Epithelial cell of prostate (primary cell): ENCODE measurements at places on chromosomes 1 and 21.

DNA sequence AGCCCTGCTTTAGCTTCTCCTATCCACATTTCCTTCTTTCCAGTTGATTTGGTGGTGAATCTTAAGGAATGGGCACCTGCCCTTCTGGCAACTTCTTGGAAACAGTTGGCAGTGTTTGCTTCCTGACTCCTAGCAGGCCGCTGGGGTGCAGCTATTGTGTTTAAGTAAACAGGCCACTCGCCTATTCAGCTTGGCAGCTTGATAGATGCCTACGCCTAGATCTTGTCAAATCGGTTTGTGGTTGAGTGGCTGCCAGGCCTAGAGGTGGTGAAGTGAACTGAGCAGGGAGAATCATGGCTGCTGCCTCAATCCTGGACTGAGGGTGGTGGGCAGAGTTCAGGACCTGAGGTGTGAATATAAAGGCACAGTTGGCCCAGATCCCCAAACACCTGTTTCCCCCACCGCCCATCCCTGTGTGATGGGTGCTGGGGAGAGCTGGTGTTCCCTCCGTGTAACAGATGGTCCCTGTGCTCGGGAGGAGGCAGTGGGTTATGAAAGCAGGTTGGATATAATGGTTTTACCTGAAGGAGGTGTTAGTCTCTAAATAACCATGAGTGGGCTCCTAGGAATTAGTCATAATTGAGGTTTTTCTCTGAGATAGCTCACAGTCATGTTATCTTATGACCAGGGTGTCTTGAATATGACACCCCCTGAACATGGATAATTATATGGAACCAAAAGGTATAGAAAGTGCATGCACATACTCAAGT lies 940 bp upstream of the PLA2G2C start:
- DNase-seq: no peak

- no peak for DNase-seq
Observed at GRCh38 chr1:42593486-42594100, 64.6 kb upstream of the PPIH start.

- no peak for DNase-seq
Observed at GRCh38 chr1:11100149-11100493, 452 bp upstream of the EXOSC10 start.

DNA sequence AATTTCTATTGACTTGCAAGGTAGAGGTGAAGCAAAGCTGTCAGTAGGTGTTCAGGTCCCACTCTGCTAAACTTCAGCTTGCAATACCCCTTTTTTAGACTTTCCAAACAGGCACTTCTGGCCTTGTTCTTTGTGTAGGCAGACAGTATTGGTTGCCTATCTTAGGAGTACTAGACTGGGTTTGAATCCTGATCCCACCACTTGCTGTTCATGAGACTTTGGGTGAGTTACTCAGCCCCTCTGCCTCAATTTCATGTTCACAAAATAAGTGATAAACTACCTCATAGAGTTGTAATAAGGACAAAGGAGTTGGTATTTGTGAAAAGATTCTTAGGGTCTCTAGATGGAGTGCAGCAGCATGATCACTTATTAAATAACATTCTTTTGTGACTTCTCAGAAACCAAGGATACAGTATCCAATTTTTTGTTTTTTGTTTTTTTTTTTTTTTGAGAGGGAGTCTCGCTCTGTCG lies 5.2 kb downstream of the RCC1 start:
- no peak for DNase-seq

DNA sequence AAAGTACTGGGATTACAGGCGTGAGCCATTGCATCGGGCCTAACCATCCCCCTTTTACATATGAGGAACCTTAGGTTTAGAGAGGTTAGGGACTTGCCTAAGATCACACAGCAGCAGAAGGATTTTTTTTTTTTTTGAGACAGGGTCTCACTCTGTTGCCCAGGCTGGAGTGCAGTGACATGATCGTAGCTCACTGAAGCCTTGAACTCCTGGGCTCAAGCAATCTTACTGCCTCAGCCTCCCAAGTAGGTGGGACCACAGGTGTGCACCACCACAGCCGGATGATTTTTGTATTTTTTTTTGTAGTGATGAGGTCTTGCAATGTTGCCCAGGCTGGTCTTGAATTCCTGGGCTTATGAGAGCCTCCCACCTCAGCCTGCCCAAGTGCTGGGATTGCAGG lies 2.2 kb upstream of the C1orf167 start:
- no peak for DNase-seq

DNA sequence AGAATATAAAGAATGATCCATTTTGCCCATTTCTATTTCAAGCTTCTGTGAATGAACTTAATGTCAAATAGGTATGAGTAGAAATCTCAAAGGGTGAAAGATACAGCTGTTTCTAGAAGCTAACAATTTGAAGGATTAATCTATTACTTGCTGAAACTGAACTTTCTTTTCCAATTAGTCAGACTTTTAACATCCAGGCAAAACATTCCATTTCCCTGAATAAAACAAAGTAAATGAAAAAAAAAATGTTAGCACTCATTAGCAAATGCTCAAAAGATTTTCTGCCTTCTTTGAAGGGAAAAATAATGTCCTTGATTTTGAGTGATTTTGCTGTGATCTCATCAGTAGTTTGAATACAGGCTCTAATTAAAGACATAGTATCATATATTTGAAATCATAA lies 447.6 kb upstream of the PRMT6 start:
- no peak for DNase-seq

DNA sequence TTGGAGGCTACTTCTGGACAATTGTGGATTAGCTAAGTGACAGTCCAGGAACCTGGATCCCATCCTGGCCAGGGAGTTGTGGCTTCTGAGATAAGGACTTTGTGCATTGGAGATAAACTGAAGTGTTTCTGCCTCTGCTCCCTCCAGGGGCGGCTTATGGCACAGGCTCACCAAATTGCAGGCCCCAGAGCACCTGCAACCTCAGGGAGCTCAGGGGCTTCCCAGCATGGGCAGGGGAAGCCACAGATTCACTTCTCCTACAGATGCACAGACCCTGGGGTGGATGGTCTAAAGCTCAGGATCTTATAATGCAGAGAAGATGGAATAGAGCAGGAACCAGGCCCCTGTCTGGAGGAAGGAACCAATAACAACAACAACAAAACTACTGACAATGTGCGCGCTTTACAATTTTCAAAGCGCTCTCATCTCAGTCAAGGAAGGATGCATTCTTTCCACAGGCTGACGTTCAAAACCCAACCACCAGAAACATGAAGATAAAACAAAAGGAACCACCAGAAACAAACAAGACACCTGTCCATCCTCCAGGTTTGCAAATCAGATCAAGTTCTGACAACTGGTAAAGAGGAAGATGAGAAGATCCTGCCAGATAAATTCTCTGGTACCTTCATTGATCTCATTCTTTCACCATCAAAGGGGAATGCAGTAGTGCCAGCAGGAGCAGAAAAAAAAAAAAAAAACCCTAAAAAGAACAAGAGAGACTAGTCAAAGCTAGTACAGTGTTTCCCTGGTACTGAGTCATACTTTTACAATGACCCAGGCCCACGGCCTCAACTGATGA lies 121.0 kb upstream of the IRF2BP2 start:
- peak; percentile 78 for DNase-seq

GRCh38 chr1:54774820-54775498 lies 10.6 kb upstream of the PARS2 start:
- no peak for DNase-seq

- no peak for DNase-seq
Observed at GRCh38 chr1:239744851-239745250, 346.8 kb upstream of the FMN2 start.

GRCh38 chr1:248825573-248825908 lies 174 bp downstream of the SH3BP5L start:
- DNase-seq: no peak

DNA sequence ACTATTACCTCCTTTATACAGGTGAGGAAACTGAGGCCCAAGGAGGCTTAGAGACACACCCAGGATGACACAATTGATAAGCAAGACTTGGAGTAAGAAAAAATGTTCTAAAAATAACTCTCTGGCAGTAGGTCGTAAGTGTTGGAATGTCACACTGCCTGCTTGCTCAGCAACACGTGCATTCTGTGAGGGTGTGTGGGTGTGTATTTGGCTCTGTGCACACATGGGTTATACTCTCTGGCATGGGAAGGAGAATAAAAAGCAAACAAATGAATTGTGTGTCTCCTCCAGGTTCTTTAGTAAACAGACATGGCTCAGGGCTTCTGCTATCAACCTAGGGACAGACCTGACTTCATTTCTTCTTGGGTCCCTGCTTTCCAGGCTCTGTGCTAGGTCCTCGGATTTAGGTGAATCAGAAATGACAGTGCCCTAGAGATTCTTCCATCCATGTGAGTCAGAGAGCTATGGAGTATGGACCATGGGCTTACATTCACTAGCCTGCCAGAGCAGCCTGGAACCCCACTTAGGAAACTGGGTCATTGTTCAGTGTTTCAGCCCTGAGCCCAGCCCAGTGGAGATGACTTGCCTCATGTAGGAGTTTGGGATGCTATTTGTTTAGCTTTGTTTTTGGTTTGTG lies 72.4 kb downstream of the ELAVL4 start:
- peak; percentile 6 for DNase-seq

DNA sequence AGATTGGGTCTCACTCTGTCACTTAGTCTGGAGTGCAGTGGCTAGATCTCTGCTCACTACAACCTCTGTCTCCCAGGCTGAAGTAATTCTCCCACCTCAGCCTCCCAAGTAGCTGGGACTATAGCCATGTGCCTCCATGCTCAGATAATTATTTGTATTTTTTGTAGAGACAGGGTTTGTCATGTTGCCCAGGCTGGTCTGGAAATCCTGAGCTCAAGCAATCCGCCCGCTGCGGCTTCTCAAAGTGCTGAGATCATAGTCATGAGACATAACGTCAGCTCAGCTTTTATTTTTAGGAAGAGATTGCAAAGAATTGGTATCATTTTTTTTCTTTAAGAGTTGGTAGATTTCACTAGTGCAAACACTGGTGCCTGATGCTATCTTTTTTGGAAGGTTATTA lies 244.9 kb downstream of the DSCAM start:
- DNase-seq: no peak

GRCh38 chr1:57910782-57911181 lies 486.9 kb upstream of the DAB1 start:
- DNase-seq: no peak

- peak; percentile 45 for DNase-seq
Observed at GRCh38 chr1:75345538-75346292, 211.5 kb downstream of the LHX8 start.

DNA sequence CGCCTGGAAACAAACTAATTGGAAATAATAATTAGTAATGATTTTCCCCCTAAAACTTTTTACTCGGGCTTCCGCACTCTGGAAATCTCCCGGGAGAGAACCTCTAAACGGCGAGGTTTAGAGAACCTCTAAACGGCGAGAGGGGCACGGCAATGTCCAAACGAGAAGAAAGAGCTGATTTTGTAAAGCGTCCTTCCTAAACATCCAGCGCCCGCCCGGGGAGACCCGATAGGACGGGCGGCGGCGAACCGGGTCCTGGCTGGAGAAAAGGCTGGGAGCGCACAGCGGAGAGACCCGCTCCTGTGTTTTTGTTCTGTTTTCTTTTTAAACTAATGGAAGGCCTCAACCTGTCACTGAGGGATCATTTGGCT lies 1.6 kb downstream of the PAX7 start:
- DNase-seq: no peak

GRCh38 chr1:59028048-59028447 lies 244.2 kb upstream of the JUN start:
- no peak for DNase-seq

GRCh38 chr1:226814751-226815537 lies 55.5 kb upstream of the PSEN2 start:
- peak; percentile 43 for DNase-seq

- no peak for DNase-seq
Observed at GRCh38 chr21:28240586-28240985, 752.1 kb downstream of the LTN1 start.

GRCh38 chr1:3555131-3555920 lies 56.0 kb downstream of the MEGF6 start:
- no peak for DNase-seq

DNA sequence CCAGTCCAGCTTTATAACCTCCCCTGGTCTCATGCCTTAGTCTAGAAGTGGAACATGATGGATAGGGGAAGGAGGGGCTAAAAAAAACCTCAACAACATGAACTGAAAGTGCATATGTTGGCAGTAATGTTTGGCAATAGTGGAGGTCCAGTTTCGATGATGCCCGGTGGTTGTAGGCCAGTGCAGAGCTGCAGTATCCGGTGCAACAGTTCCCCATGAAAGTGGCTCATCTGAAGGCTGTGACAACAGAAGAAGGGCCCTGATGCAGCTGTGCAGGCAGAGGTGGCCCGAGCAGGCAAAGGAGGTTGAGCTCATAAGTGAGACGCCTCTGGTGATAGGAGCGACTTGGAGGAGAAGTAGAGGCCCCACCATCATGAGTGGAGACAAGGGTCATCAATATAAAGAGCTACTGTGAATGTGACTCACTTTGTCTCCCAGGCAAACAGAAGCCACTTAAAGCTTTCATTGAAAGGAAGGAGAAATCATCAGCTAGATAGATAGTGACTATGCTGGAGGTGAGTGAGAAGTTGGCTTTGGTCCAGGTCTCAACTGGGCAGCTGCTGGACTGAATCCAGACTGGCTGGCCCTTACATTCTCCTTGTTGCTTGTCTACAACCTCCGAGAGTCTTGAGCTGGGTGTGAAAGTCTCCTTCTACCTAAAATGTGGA lies 10.2 kb upstream of the CREG1 start:
- DNase-seq: no peak

- DNase-seq: no peak
Observed at GRCh38 chr1:183869664-183870063, 64.7 kb downstream of the RGL1 start.

DNA sequence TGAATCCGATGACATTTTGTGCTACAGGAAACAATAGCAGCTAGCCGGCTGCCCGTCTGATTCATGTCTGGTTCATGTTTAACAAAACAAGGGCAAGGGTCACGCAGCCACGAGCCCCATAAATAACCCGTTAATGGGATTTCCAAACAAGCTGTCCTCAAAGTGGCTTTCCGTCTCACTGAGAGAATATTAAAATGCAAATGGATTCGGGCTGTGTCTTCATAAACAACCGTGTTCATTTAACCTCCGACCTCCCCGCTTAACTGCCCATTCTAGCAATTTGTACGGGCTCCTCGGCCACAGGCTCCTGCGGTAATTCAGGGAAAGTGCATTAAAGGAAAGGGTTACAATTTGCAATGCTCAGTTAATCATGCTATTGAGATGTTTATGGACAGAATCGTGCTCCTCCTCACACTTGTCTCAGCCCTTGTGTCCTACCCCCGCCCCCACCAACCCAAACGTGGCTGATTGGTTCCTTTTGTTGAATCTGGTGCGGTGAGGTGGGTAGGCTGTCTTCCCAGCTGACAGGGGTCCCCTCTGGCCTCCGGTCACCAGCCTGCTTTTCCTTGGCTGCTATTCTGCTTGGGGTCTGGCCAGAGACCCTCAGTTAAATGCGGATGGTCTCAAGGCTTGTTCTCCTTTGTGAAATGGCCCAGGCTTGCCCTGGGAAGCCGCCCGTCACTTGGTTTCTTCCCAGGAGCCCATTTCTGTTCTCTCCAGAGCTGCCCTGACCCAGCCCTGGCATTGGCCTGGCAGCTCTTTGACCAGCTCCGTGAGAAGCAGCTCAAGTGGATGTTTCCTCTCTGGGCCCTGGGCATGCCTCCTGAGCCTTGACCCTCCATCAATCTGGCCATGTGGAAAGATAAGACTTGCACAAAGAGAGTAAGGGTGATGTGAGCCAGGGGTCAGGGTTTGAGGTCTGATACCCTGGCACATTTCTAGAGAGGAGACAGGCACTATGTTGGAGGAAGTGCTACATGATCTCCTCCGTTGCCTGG lies 200.7 kb upstream of the POU3F1 start:
- no peak for DNase-seq
